Lung microvascular endothelial cell (primary cell): ENCODE measurements at places on chromosomes 2 and 18. TPM values are rescaled to one million over a fixed set of nuclear protein-coding genes. Genes with fewer than 3 reads are reported as not detected.

RGPD5 gene
- total RNA-seq = 9.8 and 13.3 TPM in 2 replicates

SPATA3 gene
- total RNA-seq = not detected in 2 replicates

CFAP53 gene
- total RNA-seq = 0.20 and 0.22 TPM in 2 replicates

ZNF513 gene
- total RNA-seq = 4.8 and 7.1 TPM in 2 replicates

DNA sequence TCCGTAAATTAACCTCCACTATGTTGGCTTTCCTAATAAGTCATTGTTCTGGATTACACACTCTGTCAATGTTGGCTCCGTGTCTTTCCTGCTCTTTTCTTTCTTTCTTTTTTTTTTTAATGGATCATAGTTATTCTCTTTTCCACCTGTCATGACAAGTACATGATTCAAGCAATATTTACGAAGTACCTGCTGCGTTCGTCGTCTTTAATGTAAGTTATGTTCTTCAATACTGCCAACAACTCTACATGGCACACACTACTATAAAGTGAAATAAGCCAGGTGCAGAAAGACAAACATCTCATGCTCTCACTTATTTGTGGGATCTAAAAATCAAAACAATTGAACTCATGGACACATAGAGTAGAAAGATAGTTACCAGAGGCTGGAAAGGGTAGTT, 239.1 kb downstream of the SCG2 start:
- DNase-seq = no peak

DNA sequence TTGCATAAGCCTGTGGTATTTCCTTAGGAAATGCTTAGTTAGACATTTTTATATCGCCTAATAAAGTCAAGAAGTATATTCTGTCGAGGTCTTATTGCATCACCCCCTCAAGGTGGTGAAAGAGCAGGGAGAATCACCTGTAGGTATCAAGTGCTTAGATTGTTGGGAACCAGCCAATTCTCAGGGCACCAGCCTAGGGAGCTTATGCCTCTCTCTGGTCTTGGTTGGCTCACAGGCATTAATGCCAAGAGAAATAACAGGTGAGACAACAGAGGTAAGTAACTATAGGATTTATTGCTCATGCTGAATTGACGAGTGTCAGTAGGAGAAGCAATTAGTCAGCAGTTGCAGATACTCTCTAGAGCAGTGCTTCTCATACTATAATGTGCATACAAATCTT, 663.3 kb upstream of the ZNF804A start:
- DNase-seq = no peak

- no peak for DNase-seq
Observed at GRCh38 chr18:50193796-50194630, 934 bp downstream of the MYO5B start.

DNA sequence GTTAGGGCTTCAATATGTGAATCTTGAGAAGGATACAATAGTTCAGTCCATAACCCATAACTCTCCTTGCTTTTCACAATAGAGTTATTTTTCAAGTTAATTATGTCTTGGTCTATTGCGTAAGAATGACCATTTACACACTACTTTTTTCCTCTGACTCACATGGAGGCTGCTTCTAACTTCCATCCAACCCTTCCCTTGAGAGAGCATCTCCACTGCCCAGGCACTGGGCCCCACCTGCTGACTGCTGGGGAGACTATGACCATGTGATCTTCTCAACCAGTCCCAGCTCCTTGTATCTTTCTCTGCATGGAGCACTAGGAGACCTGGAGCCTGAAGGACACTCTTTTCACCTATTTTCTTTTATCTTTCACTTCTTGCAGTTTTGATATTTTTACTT, 251.5 kb downstream of the GPD2 start:
- DNase-seq = no peak

DNA sequence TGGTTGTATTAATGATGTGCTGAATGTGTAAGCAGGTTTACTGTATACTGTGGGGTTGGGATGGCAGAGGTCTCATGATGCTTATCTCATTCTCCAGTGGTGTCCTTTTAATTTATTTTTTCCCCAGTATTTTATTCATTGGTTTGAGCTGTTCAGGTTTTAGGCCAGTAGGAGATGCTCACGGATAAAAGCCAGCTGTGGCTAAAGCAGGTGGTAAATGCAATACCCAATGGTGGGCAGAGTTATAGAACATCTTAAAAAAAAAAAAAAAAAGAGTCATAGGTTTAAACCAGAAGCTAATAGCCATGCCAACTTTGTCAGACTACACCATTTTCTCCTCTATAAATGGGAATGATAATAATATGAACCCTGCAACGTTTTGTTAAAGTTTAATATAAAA, 57.8 kb upstream of the NEUROD1 start:
- DNase-seq = peak; percentile 35

DNA sequence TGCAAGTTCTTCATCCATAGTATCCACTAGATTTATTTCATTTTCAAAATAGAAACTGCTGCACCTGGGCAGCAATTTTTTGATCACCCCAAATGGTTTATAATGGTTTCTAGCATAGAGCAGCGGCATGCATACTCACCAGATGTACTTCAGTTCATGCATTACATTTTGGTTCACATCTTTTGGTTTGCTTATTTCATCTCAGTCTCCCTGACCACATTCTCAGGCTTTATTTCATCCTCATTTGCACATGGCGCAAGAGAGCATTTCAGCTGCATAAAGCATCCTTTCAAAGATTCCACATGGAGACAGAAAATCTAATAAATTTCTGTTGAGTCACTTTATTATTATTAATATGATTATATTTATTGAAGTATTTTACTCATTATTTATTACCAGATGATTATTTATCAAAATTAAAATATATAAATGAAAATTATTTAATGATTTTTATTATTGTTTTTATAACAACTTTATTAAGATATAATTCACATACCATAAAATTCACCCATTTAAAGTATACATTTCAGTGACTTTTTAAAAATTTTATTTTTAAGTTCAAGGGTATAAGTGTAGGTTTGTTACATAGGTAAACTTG, 284.6 kb downstream of the TXNL1 start:
- no peak for DNase-seq

- DNase-seq = no peak
Observed at GRCh38 chr2:218517434-218518206, 50.5 kb downstream of the USP37 start.

DNA sequence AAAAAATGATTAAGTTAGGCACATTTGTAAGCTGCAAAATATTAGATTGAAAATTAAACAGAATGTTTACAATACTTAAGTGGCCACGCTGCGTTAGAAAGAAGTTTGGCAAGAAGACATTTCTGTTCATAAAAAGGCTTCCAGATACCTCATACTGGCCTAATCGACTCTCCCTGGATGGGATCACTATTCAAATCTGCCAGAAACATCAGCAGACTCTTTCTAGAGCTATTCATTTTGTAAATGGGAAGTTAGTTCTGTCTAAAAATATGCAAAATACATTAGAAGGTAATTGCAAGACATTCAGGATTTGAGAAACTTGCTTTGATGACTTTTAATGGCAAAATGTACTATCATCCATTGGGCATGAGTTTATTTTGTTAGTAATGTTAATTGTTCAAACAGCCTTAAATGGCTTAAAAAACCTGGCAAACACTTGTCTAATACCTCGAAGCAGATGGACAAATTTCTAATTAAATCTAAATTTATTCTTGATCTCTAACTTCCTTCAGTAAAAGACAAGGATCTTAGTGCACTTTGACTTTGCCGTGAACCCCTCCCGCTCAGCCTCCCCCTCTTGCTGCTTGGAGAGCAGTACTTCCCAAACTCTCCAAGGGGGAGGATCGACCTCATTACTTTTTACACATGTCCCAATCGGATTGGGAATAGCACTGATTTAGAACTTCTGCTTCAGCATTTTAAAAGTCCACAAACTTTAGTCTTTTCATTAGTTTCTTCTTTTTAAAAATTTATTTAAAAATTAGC, 103.5 kb downstream of the SMIM21 start:
- DNase-seq = no peak

DNA sequence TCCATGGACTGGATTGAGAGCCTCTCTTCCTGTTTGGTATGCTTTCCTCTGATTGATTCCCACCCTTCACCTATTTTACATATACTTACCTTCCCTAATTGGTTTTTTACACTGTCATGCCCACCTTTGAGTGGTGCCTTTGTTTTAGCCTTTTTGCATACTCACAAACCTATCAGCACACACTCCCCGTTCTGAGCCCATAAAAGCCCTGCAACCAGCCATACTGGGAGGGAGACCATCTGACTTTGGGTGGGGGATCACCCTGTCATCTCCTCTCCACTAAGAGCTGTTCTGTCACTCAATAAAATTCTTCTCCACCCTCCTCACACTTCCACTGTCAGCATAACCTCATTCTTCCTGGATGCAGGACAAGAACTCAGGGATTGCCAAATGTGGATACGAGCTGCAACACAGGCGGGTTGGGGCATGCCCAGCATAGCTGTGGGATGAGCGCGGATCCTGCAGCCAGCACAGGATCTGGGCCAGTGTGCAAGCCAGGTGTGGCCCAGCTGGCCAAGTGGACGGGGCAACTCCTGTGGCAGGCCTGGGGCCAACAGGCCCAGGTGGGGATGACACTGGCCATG, 9.4 kb upstream of the MOB1A start:
- no peak for DNase-seq

GRCh38 chr2:236985761-236986339, 99.8 kb upstream of the COPS8 start:
- DNase-seq = peak; percentile 89
